ENCODE measurements at places on chromosomes 1 and 21.
A peak's percentile ranks its signal among the peaks of the same experiment; 100 is the strongest.

- peak; percentile 21 for DNase-seq
These were observed 18.9 kb downstream of the SDE2 start for GRCh38 chr1:225980005-225980836.

- no peak for DNase-seq
These were observed 24.0 kb upstream of the CDK18 start for GRCh38 chr1:205480349-205480985.

GRCh38 chr1:224739997-224740684 lies 124.0 kb downstream of the CNIH3 start:
- no peak for DNase-seq

DNA sequence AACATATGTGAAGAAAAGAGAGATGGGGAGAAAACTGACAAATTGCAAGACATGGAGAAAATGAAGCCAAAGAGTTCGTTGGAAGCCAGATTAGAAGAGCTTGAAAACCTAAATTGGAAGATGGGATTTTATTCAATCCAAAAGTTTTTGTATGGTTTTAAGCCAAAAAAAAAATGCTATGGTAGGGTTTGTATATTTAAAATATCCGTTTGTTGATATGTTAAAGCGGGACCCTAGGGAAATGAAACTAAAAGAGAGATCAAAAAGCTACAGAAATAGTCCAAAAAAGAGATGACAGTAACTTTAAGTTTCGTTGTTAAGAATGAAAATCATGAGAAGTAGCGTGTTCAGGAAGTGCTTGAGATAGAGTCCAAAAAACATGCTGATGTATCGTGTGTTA lies 617.7 kb upstream of the ADGRL2 start:
- DNase-seq: no peak

GRCh38 chr1:115337633-115338456 lies at the start of gene NGF:
TSS of gene NGF (minus strand) at chr1:115338249. CDS start at chr1:115286795, 51,454 bp downstream.
- peak; percentile 17 for DNase-seq

DNA sequence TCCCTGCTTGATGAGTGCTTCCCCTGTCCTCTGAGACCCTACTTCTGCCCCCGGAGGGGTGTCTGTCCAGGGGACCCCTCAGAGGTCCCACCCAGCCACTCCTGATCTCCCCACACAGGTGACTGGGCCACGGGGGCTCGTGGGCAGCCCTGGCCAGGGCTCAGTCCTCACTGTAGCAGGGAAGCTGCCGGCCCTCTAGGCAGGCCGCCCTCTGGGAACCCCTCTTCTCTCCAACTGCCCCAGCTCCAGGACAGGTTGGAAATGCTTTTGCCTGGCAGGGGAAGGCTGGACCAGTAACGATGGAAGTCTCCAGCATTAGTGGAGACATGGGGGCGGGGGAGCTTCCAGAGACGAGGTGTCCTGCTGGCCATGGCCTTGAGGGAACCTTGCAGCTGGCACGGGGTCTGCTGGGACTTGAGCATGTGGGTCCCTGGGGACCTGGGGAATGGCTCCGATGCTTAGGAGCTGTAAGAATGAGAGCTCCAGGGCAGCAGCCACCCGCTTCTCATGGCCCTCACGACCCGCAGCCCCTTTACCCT lies 3.1 kb upstream of the FNDC10 start:
- no peak for DNase-seq

- DNase-seq: no peak
These were observed 4.3 kb upstream of the ZBTB7B start for GRCh38 chr1:154998201-154998780.

- no peak for DNase-seq
These were observed 19.0 kb downstream of the MEF2D start for GRCh38 chr1:156481527-156481926.

GRCh38 chr1:168271636-168272035 lies 9.0 kb upstream of the TBX19 start:
- DNase-seq: no peak

DNA sequence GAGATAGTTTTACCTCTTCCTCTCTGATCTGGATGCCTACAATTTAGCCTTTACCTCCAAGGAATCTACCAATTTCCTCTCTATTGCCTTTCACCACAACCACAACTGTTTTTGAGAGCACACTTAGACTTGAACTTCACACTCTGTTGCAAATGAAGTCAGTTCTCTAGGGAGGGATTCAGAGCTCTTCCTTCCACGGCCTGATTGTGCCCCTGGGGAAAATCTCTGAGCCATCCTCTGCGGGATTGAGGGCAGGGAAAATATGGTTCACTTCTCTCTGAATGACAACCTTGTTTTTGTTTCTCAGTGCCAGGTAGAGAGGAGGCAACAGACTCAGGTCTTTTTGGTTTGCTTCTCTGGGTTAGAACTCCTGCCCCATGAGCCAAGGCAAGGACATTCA lies 35.4 kb upstream of the BCL10 start:
- DNase-seq: no peak

DNA sequence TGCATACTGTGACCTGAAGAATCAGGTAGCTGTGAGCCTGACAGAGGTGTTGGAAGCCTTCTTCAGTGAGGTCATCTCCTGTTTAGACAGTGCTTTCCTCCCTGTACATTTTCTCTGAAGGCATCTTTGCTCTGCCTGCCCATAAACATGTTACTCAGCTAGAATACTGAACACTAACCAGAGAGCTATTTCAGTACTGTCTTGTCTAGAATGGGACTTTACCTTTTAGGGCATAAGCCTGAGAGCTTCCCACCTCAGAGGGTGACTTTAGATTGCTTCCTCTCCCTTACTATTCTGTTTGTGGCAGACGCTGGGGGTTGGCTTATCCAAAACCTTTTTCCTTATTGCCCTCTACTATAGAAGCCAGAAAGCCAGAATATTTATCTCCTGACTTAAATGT lies 23.3 kb upstream of the ZNF326 start:
- no peak for DNase-seq

DNA sequence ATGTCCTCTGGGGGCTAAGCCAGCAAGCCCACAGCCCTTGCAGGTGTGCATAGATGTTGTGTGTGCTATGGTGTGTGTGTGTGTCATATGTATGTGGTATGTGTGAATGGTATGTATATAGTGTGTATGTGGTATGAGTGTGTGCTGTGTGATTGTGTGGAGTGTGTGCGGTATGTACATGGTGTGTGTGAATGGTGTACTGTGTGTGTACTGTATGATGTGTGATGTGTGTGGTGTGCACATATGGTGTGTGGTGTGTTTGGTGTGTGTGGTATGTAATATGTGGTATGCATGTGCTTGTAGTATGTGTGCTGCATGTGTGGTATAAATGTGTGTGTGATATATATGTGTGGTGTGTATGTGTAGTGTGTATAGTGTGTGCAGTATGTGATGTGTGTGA lies 107.0 kb downstream of the CAPN8 start:
- DNase-seq: no peak

DNA sequence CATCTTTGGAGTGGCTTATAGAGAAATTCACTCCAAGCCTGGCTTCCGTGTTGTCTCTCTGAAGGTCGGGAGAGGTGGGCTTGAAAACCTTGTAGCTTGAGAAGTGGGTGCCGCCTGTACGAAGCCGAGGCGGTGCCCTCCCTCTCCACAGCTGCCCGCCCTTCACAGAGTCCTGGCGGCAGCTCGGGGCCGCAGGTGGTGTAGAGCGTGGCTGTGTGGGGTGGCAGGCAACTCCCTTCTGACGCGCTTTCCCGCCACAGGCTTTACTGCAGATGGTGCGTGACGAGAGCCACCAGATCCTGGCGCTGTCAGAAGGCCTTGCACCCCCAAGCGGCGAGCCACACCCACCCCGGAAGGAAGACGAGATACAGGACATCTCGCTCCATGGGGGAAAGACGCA lies 33.1 kb upstream of the DIP2A start:
- no peak for DNase-seq

GRCh38 chr1:201536558-201536957 lies 2.4 kb upstream of the NAV1 start:
- DNase-seq: no peak

DNA sequence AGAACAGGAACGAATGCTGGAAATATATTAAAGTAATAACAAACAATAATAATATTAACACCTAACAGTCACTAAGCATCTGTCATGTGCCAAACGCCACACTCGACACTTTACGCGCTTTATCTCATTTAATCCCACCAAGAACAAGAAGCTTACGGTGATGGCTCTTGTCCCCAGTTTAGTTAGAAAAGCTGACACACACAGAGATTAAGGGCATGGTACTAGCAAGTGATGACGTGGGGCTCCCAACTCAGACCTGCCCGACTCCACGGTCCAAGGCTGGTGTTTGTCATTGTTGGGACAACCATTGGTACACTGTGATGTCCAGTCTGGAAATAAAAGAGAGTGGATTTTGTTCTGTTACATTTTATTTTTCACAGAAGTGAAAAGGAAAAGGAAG lies 41.1 kb upstream of the KIF26B start:
- no peak for DNase-seq

- DNase-seq: no peak
These were observed 22.0 kb downstream of the HHIPL2 start for GRCh38 chr1:222525951-222526350.

GRCh38 chr1:64631346-64632034 lies 113.4 kb upstream of the RAVER2 start:
- DNase-seq: no peak

GRCh38 chr1:209249280-209249670 lies 334.2 kb upstream of the CAMK1G start:
- DNase-seq: no peak

GRCh38 chr1:183552891-183553290 lies 37.4 kb downstream of the NCF2 start:
- no peak for DNase-seq

- DNase-seq: no peak
These were observed 48.2 kb upstream of the TNFSF4 start for GRCh38 chr1:173255214-173255813.

DNA sequence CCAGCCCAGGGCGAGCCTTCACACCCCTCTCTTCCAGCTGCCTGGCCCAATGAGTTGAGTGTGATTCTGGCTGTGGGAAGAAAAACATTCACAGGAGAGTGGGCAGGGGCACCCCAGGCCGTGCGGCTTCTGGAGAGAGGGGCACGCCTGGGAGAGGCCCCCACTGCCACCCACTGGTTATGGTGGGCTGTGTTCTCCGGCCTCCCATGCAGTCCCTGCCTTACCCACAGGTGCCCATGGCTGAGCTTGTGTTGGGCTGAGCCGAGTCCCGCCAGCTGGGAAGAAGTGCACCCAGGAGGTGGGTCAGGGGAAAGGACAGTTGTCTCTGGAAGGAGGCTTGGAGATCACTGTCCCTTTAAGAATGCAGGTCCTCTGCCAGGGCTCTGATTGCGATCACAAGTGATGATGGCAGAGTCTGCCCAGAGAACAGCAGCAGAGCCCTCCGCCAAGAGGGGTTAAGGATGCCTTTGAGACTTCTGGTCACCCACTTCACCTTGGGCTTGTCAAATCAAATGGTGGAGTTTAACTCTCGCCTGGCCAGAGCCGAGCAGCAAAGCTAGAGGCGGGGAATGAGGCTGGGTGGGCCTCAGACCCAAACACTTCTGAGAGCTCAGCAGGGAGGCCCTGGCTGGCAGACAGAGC lies 124.7 kb upstream of the ARHGEF16 start:
- no peak for DNase-seq

DNA sequence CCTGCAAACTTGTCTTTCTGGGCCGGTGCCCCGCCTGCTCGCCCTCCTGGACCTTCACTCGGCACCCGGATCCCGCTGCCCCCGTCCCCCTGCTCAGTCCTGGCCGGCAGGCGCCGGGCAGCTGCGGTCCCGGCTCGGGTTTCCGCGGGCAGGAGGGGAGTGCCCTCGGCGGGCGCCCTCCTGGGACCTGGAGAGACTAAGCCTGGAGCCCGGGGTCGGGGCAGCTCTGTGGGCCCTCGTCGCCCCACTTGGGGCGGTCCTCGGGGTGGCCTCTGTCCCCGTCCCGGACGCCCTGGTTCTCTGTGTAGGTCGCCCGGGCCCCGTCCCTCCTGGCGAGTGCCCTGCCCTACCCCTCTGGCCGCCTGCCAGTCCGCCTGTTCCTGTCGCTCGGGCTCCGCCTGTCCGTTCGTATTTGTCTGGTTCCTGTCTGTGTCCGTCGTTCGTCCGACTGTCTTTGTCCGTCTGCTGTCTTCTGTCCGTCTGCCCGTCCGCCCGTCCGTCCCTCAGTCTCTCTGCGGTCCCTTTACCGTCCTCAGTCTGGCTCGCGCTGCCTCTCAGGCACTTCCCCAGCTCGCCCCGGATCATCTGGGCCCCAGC lies 490 bp downstream of the SERINC2 start:
- DNase-seq: peak; percentile 56

DNA sequence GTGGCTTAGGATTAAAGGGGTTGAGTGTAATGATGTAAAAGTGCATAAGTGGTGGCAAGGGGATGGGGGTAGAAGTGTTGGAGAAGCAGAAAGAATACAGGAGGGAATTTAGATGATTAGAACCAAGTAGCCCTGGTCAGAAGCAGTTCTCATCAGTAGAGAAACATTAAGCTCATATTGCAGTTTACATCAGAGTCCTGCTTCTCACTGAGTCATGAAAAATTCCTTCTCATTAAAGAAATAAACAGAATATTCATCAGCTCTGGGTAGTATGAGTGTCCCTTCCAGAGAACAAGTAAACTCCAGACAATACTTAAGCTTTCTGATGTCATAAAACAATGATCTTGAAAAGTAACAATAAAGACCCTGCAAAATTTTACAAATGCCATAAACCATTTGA lies 36.5 kb downstream of the LRRIQ3 start:
- DNase-seq: no peak

- peak; percentile 80 for DNase-seq
These were observed 7.9 kb downstream of the LHX4 start for GRCh38 chr1:180237869-180238476.

DNA sequence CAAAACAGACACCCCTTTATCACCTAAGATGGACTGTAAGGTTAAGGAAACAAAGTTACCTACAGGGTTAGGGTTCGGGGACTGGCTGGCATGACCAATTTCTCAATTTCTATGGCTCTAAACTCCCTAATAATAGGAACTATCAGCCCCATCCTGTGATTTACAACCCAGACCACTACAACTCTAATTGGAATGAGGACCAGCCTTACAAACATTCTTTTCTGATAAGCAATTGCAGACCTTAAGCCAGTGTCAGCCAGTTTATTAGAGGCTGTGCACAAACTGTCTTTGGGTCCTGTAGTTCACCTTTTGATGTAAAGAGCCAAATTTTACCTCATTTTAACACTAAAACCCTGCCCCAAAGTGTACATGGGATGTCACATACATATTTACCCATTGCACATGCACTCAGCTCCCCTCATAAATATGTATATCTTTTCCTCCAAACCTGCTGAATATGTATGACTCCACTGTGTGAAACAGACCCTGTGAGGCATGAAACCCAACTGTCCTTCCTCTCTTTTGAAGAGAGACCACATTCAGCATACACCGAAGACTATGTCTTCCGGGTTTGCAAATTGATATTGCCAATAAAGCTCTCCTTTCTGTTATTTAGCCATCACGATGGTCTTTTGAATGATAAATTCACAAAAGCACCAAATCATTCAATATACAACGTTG lies 7.3 kb upstream of the APP start:
- no peak for DNase-seq

GRCh38 chr1:87170157-87170556 lies 158.5 kb upstream of the LMO4 start:
- DNase-seq: no peak

GRCh38 chr1:154536570-154536969 lies 21.9 kb downstream of the UBE2Q1 start:
- no peak for DNase-seq

GRCh38 chr21:45152265-45152746 lies 77.9 kb downstream of the ADARB1 start:
- peak; percentile 6 for DNase-seq

Measured in NCI-H2081 (cell line).